CD4-positive, alpha-beta T cell (primary cell): ENCODE measurements at places on chromosomes 4 and X.

- DNase-seq = no peak
Measured at GRCh38 chrX:23511793-23512192, 155.5 kb upstream of the PRDX4 start.

DNA sequence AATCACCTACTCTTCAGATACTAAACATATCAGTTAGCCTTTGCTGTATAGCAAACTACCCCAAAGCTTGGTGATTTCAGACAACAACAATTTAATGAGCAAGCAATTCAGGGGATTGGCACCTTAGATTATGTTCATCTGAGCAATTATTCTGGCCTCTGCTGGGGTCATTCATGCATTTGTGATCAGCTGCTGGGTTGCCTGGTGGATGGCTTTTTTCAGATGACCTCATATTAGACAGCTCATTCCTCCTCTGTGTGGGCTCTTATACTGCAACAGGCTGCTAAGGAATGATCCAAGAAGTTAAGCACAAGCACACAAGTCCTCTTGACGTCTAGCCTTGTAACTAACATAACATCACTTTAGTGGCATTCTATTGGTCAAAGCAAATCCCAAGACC, 153.0 kb upstream of the PPP1R2C start:
- no peak for DNase-seq

GRCh38 chrX:98379134-98379533, 1495.4 kb downstream of the RPA4 start:
- no peak for DNase-seq

DNA sequence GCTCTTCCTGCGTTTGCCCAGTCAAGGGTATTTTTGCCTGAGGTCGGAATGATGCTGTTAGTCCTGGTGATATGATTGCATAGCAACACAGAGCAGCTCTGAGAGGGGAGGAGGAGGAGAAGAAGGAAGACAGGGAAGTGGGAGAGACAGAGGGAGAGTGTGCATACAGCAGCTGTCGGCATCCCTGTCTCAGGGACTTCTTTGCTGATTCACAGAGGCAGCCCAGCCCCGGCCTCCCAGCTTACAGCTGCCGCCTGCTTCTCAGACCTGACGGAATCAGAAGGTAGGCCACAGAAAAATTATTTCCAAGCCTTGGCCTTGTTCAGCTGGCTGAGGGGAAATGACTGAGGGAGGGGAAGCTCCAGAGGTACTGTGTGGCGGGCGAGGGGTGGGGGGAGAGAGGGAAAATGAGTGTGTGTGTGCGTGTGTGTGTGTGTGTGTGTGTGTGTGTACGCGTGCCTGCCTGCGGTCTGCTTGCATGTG, 319 bp downstream of the DRP2 start:
- DNase-seq = peak; percentile 4

DNA sequence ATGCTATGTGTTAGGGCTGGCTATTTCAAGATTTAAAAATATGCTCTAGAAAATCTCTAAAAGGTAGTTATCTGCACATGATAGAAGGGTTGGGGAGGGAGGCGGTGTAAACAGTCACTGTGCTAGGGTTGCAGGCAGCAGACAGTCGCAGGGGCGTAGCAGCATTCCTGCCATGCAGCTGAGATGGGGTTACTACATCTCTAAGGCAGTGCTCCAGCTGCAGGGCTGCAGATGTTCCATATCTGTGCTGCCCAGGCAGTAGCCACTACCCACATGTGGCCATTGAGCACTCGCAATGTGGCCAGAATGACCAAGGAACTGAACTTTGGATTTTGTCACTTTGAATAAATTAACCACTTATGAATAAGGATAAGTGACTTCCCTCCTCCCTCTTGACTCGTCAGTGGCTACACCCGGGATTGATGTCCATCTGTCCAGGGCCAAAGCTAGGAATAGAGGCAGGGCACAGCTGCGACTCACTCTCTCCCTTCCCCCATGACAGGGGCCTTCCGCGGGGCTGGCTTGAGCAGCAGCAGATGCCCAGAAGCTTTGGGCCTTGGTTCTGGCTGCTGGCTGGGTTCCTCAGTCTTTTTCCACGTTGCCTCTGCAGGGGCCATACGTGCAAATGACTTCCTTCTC, 79.4 kb upstream of the CLDN34 start:
- DNase-seq = no peak

DNA sequence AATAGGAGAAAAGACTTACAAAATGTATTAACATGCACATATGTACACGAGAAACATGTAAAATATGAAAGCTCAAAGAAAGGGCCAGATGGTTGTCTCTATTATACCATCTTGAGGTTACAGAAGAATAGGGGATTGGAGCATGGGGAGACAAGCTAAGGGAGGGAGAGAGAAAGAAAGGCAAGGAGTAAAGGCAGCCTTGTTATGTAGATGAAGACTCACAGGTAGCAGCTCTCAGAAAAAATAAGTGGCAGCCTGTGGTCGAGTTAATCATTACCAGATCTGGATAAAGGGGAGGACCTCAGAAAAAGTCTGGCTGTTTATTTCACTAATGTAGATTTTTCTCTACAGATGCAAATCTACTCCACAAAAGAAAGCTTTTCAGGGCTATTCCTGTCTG, 26.6 kb upstream of the PPP1R2C start:
- no peak for DNase-seq
